NCI-H1105 treated with DMSO at 0.1 percent for 48 hours (cell line): ENCODE measurements at places on chromosomes 5 and 9.

DNA sequence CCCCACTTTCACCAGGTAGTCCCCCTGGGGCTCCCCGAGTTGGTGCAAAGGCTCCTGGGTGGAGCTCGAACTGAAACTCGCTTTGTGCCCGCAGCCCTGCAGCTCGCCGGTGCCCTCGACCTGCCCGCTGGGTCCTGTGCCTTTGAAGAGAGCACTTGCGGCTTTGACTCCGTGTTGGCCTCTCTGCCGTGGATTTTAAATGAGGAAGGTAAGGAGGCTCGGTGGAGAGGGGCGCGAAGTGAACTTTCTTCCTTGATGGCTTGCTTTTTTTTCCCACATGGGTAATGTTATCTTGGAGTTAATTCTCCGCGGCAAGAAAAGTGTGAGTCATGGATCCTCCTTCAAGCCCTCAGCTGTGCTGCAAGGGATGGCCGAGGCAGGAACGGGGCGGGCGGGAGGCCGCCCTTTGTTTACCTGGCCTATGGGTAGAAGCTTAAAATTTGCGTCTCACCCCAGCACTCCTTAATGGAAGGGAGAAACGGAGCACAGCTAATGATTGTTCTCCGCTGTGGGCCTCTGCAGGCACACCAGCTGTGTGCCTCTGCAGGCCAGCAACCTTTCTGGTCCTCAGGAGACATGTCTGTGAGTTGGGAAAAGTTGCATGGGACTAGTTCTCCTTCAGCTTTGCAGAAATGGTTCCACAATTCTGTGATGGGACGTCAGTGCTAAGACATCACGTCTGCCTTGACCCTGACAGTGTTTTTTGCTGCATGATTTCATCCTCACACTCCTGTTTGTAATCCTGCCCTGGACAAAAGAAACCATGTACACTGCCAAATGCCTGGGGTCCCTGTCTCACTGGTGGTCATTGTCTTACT lies 1.1 kb downstream of the MAMDC2 start:
- DNase-seq, result no peak

DNA sequence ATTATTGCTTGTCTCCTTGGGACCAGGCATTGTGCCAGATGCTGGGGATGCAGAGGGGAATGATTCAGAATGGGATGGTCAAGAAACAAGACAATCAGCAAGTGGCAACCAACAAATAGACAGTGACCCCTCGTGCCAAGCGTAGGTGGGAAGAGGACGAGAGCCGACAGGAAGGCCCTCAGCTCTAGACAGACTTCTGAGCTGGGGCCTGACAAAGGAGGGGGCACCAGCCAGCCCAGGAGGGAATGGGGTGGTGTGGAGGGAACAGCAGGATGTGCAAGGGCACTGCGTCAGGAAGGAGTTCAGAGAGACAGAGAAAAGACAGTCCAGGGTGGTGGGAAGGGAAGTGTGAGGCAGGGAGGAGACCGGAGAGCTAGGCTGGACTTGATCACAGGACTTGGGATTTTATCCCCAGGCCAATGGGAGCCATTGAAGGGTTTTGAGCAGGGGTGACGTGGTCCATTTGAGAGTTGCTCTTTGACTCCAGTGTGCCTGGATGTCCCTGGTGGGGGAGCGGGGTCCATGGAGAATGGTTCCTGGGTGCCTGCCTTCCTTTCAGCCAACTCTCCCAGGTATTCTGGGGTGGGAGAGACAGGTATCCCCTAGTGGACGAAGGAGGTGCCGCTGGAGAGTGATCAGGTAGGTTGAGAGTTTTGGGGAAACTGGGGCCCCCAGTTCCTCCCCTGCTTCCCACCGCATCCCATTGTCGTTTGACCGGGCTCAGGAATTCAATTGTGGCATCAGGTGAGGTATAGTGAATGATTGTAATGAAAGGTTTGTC lies 79.3 kb upstream of the ZNF618 start:
- DNase-seq, result no peak

GRCh38 chr9:38254151-38254550 lies 138.4 kb upstream of the ALDH1B1 start:
- DNase-seq, result no peak

DNA sequence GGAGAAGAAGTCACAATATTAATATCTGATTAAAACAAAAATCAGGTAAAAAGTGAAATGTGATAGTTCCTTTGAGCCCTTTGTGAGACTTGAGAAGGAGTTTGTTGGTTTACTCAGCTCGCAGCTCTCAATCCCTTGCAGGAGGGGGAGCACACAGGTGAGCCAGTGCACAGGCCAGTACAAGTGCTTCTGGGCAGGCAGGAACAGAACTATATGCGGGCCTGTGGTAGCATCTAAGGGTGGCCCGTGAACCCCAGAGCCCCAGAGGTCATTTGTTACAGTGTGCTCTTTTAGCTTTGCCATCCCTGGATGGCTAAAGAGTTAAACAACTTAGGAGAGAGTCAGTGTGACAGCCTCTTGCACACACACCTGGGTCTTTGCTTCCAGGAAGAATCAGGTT lies 215.3 kb upstream of the EDIL3 start:
- DNase-seq, result no peak

GRCh38 chr9:24625097-24625496 lies 79.4 kb upstream of the IZUMO3 start:
- no peak for DNase-seq

GRCh38 chr9:32738501-32739172 lies 44.7 kb upstream of the TMEM215 start:
- no peak for DNase-seq

- DNase-seq, result no peak
These were observed 122.3 kb downstream of the NR3C1 start for GRCh38 chr5:143281226-143281625.

GRCh38 chr9:126283799-126284465 lies 42.7 kb upstream of the MVB12B start:
- DNase-seq, result no peak

DNA sequence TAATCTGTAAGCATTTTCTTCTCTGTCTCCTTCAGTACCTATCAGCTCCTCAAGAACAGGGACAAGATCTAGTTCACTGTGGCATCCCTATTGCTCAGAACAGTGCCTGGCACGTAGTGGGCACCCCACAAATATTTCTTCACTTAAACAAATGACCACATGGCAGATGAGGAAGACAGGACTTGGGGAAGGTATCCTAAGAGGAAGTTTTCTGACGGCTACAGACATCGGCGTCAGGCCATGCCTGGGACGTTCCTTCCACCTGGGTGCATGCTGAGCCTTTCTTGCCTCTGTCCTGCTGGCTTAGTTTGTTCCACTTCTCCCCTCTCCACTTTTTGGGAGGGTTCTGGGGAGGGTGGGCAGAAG lies 60.2 kb downstream of the NEURL1B start:
- no peak for DNase-seq

- DNase-seq, result no peak
These were observed 56.8 kb upstream of the ALDH1B1 start for GRCh38 chr9:38335686-38336085.

DNA sequence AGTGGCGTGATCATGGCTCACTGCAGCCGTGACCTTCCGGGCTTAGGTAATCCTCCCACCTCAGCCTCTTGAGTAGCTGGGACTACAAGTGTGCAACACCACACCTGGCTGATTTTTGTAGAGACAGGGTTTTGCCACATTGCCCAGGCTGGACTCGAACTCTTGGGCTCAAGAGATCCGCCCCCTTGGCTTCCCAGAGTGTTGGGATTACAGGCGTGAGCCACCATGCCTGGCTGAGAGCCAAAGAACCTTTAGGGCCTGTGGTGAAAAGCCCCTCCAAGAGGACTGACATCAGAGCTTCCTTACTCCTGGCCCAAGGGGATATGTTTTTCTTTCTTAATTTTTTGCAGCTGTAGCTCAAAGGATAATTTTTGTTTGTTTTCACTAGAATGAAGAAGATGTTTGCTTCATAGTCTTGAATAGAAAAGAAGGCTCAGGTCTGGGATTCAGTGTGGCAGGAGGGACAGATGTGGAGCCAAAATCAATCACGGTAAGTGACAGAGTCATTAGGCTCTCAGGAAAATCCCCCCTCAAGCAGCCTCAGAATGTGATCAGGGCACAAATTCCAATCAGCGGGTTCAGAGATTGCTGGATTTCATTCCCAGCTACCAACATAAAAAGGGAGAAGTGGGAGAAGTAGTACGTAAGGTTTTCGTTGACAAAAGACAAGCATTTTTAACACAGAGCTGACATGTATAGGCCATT lies 77.1 kb downstream of the GOLPH3 start:
- DNase-seq, result no peak

GRCh38 chr5:114447084-114447773 lies 85.4 kb downstream of the KCNN2 start:
- DNase-seq, result peak; percentile 4

GRCh38 chr5:139392324-139392677 lies 2.6 kb upstream of the MZB1 start:
- DNase-seq, result no peak

GRCh38 chr5:56011835-56012234 lies 17.1 kb upstream of the IL6ST start:
- no peak for DNase-seq

DNA sequence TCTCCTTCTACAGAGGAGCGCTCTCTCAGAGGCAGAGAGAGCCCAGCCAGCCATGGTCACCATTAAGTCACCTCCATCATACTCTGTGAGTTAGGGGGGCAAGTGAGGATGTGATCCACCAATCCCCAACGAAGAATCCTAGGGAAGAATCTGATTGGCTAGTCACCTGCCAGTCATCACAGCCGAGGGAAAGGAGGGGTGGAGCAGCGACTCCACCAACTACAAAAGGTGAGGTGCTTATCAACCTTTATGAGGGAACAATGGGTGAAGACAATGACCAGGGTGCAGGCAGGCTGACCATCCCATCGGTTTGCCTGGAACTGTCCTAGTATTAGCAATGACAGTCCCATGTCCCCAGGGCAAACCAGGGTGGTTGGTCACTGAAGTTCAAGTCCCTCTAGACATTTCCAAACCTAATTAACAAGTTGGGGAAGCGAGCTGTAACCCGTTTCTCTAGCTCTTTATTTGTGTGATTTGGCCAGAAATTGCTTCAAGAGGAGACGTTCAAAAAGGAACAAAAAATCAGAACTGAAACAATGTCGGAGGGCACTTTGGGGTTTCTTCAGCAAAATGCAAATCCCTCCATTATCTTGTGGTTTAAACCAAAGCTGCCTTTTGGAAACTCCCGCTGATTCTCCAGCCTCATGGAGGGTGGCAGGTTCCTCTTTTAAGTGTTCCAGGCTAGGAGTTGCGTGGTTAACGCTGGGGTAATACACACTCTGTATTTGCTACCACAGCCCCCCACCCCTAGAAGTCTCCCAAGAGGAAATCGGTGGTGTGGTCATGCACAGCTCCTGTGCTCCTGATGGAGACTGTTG lies 18.8 kb upstream of the FCN1 start:
- DNase-seq, result no peak

DNA sequence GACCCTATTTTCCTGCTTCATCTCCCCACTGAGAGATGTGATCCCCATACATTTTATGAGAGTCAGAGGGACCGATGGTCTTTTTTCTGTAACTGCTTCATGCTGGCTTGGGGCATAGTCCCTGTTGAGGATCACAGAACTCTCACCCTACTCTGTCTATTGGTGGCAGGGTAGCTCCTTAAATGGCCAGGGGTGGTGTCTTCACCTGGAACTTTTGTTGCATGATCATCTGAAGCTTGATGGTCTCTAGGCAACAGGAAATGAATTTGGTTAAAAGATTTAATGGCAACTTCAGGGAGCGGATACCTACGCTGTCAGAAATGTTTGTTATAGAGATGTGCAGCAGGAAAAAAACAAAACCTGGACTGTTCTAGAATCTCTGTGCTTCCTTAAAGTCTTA lies 87.0 kb upstream of the GLIS3 start:
- no peak for DNase-seq

GRCh38 chr5:57696825-57697570 lies 214.4 kb upstream of the ACTBL2 start:
- no peak for DNase-seq

DNA sequence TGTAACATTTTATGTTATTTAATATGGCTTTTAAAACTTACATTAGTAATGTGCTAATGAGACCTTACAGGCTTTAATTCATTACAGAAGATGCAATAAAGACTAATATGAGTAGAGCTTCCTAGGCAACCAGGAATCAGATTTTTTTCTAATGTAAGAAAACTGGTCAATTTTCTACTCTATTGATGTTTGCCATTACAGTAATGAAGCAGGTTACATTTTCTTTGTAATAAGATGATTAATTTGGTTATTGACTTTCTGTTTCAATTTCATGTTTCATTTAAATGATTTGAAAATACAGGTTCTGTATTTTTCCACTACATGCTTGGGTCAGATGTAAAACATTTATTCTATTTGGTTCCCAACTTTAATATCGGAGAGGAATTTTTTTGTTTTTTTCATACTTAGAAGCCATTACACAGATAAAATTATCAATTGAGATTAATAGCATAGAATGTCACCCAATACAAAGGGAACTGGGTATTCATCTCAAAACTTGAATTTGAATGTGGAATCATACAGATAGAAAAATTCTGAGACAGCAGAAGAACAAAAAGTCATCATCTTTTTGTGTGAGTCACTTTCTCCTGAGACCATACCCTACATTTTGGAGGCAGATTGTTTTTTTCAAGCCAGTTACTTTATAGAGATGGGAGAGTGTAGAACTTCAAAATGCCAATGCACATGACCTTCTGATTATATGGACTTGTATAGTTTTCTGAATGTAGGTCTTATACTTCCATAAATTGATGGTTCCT lies 133.6 kb upstream of the HMHB1 start:
- no peak for DNase-seq

DNA sequence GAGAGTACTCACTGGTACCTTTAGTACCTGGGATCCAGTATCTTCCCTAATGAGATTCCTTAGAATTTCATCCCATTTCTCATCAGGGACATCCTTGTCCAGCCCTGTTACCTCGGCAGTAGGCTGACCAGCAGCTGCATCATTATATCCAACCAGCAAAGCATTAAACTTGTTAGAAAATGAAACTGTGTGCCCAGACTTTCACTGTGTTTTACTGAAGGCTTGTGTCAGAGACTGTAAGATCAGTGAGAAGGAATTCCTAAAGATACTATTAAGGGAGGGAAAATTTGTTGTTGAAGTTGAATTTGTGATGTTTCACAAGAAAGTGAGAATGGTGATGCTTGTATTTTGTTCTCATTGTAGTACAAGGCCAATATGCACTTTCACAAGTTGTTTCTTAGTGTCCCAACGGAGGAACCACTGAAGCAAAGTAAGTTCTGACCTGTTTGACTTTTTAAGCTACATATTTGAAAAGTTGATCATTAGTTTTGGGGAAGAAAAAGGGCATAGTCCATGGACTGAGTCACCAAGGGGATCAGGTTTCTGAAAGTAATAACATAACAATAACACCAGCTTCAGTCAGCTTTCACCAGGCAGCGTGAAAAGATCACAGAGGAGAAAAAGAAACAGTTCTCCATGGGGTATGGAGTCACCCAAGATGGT lies 48.8 kb downstream of the GRAMD2B start:
- DNase-seq, result no peak

DNA sequence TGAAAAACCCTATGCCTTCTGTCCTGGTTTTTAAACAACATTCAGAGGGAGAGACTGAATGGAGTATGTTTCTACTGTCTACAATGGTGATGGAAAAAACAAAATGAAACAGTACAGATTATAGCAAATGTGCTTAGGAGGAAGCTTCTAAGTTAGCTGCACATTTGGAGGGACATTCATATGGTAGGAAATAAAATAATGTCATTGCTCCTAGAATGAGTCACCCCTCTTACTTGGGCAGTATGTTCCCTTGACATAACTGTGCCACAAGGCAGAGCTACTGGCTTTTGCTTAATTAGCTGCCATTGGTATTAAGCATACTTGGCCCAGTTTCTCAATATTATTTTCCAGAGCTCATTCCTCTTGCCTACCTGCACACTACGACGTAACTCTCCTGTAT lies 128.9 kb downstream of the GDNF start:
- DNase-seq, result no peak

GRCh38 chr5:133116601-133117000 lies 64.8 kb downstream of the HSPA4 start:
- DNase-seq, result no peak
